ENCODE measurements at places on chromosomes 4 and X. TPM values are rescaled to one million over a fixed set of nuclear protein-coding genes. Genes with fewer than 3 reads are reported as not detected.

DNA sequence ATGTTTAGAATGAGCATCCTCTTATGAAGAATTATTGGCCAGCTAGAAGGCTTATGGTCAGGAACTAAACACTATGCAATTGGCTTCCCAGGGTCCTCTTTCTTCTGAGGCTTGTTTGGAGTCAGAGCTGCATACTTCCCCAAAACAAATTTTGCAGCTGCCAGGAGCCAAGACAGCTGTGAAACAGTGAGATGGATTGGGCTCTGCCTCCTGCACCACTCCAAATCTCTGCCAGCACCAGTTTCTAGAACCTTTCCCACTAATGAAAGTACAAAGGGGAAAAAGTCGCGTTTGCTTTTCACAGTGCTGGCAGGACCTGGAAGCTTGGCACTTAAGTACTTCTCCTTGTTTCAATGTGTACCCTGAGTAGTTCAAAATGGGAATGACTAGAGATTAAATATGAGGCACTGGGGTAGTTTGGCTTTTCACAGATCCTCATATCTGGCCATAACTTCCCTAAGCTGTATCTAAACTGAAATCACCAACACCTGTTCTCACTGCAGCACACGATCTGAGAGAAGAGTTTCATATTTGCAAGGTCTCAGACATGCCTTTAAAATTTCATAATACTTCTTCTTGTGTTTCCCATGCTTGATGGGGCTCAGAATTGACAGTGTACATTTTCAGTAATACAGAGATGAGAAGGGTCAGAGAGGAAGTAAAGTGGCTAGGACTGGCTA lies 20.7 kb upstream of the AR start:
- no peak for DNase-seq

DNA sequence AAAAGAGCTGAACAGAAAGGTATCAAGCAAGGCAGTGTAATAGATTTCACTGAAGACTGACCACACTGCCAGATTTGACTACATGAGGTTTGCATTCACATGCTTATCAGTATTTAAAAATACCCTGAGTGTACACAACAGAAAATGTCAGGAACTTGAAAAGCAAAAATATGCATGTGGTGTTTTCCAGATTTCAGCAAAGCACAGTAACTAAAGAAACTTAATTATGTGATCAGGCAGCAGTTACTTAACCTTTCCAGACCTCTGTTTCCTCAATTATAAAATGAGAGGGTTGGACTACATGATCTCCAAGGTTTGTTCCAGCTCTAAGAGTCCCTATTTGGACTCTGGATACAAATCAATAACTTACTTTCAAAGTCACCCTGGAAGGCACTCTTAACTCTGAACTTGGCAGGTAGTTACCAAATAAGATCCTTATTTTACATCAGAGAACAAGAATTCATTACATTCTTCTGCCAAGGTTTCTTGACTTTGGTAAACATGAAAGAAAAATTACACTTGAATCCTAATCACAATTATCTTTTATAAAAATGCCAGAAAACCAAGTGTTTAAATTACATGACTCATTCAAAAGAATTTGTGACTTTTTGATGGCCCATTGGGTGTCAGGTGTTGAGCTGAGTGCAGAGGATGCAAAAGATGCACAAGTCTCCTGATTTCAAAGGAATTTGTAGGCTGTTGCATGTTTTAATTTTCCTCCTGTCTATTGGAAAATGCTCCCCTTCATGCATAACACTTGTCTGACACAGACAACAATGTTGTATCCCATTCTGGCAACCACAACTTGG lies 241.6 kb downstream of the MGST2 start:
- DNase-seq, result no peak

Gene TMPRSS11D
- total RNA-seq, result not detected

DNA sequence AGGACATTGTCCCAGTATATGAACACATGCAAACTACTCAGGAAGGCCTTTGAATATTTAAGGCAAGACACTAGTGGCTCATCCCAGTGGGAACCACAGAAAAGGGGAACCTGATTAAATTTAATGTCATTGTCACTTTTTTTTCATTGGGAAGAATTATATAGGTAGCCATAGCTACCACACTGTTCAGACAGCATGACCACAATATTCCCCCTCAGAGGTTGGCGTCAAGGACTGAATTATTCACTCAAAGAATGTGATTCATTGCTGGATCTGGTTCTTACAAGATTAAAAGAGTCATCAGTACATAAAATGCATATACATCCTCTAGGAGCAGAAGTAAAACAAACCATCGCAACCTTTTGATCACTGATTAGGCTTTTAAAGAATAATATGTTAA lies 92.0 kb upstream of the SMARCAD1 start:
- no peak for DNase-seq
